ENCODE measurements at places on chromosomes 1 and 21.

DNA sequence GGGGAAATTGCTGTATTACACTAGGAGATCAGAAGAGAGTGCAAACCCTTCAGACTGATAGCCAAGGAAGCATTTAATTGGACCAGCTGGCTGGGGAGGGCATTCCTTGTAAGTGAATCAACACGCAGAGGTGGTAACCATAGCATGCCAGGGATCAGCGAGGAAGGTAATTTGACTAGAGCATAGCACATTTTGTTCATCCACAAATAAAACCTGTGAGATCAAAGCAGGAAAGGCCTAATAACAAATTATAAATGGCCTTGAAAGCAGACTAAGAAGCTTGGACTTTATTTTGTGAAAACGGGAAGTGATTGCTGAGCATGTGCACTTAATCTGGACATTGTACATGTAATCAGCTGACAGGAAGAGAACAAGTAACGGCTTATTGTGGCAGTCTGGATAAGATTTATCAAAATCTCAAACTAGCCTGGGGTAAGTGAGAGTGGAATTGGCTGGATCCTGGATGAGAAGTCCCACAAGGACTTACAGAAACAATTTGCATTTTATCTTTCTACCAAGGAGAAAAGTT, 11.7 kb upstream of the CD55 start:
- peak; percentile 81 for DNase-seq

GRCh38 chr1:18901147-18901951, 1.0 kb downstream of the ALDH4A1 start:
- DNase-seq: peak; percentile 34

DNA sequence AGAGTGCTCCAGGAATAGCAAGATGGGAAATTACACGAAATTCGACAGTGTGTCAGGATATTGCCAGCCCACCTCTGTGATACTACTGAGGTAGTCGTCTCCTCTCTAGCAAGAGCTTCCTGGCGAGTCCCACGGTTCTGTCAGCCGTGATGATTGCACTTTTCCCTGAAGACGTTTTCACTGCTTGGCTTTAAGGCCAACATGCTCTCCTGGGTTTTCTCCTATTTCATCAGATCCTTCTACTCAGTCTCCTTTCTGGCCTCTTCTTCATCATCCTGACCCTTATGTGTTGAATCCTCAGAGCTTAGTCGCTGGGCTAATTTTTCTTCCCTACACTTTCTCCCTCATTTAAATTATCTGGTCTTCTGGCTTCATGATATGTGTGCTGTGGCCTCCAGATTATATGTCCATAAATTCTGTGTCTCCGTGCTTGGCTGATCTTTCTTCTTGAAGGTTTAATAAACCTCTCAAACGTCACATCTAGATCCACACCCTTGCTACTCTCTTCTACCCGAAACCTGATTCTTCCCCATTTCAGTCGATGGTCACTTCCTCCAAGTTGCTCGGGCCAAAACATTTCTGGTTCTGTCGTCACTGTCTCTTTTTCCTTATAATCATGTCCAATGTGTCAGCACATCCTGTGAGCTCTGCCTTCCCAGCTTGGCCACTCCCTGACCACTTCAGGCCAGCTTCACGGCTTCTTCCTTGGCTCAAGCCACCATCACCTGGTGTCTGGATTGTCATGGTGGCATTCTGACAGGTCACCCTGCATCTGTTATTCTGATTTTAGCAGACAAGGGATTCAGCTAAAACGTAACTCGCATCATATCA, 12.2 kb downstream of the OR2B11 start:
- DNase-seq: no peak

GRCh38 chr1:210586771-210587170, 258.1 kb downstream of the HHAT start:
- no peak for DNase-seq

GRCh38 chr1:200493344-200493743, 83.5 kb upstream of the ZNF281 start:
- no peak for DNase-seq
